ENCODE measurements at places on chromosomes 5 and 9.

DNA sequence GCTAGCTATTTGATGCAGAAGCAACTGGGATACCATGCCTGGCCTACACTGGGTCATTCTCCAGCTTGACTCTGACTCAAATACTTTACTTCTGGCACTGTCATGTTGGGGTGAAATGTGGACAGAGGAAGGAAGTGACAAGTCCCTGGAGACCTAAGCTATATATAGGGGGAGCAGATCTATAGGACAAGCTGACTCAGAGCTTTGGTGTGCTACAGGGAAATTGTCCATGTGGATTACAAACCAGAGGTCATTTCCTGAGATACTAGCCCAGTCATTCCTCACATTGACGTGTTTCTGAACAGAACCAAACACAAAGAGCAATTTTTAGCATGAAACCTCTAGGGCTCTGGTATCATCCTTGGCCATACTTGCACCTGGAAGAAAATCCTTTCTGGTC lies 531.6 kb upstream of the CLINT1 start:
- no peak for DNase-seq

- DNase-seq = no peak
These were observed at the start of gene NRG2 for GRCh38 chr5:140042643-140043507. Gene NRG2, minus strand, starts transcription at chr5:140043299.

GRCh38 chr5:131757830-131758519 lies 38.8 kb downstream of the FNIP1 start:
- no peak for DNase-seq

DNA sequence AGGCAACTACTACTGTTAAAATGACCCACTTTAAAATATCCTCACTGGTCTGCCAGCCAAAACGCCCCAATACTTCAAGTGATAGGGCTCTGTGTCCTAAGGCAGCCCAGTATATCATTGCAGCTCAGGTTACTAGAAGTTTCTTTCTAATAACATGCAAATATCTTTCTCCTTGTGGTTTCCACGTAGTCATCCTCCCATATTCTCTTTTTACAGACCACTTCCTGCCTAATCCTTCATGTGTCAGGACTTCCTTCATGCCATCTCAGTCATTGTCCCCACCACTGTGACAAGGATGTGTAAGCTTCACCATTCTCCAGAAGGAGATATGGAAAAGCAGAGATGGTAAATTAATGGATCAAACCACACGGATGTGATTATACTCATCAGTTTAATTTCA lies 813.7 kb downstream of the MAT2B start:
- DNase-seq = no peak

GRCh38 chr9:82410306-82410705 lies 421.7 kb downstream of the SPATA31D1 start:
- no peak for DNase-seq

GRCh38 chr9:88033359-88033702 lies 59.0 kb upstream of the CDK20 start:
- DNase-seq = no peak

GRCh38 chr5:34717426-34718327 lies 61.5 kb downstream of the RAI14 start:
- DNase-seq = no peak

DNA sequence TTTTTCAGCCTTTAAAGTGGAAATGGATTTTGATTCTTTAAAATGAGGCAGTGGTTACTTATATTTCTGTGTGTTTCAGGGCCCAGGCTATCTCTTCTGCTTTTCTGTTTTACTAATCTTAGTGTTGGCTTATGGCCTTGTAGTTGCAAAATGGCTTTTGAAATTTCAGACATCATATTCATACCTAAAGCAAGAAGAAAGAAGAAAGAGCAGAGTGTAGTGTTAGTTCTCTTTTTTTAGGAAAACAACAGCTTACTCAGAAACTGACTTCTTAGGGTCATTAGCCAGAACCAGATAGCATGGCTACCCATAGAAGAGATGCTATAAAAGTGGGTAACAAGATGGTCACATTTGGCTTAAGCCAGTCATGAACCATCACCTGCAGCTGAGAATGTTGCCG lies 20.9 kb downstream of the ZBED3 start:
- no peak for DNase-seq

DNA sequence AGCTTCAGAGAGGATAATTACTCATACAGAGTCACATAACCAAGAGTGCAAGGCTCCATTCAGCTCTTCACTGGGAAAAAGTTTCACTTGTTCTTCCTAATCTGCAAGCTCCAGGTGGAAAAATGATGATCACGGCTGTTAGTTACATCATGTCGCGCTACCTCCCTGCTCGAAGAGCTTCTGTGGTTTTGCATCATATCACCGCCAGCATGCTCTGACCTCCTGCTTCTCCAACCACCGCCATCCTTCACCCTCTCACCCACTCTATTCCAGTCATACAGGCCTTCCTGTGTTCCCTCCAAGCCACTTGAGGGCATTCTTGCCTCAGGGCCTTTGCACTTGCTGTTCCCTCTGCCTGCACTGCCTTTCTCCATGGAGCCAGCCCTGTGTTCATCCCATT lies 47.1 kb downstream of the COL27A1 start:
- DNase-seq = no peak

DNA sequence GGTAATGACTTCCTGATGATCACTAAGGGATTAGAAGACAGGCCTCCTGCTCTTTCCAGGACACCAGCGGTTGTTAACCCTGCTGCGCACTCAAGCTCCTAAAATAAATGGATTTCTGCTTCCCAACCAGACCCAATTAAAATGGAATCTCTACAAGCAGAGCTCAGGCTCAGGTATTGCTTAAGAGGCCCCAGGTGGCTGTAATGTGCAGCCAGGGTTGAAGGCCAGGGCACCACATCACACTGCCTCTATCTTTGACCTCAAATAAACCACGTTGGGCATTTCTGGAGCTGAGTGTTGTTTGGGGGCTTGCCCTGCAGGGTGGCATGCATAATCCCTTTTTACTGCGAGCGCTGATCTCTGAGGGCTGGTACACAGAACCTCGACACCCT lies 108.0 kb downstream of the FBXO38 start:
- no peak for DNase-seq

- no peak for DNase-seq
These were observed at the start of gene LPAR1 for GRCh38 chr9:111038331-111039230. Gene LPAR1, minus strand, starts transcription at chr9:111038470. Its CDS starts 66,353 bp downstream, at chr9:110972117.

DNA sequence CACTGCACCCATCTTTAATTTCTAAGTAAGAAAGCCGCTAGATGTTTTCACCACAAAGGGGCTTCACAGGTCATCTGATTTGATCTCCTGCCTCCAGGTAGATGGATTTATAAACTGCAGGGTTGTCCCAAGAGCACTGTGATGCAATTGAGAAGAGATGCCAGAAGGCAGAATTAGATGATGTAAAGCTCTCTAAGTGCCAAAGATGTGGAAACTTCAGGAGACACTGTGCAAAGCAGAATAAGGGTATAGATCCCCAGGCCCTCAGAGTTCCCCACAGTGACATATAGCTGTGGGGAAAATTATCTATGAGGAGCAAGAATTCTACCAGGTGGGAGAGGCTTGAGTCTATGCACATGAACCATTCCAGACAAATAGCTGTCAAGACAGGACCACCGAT lies 90.5 kb downstream of the FSTL4 start:
- no peak for DNase-seq

DNA sequence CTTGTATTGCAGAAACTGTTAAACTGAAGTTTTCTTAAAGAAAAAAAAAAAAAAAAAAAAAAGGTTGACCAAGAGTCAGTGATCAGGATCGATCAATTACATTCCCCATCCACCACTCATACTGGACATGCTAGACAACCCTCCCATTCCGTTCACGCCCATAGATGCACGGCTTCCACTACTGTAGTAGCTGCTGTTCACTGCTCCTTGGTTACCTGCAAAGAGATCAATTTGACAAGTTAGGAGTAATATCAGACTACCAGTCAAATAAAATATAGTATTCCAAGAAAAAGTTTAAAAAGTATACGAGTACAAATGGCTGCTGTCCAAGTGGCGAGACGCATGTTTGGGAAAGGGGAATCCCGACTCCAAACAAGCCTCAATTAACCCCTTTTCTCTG lies 8.7 kb downstream of the HNRNPH1 start:
- DNase-seq = no peak

- DNase-seq = no peak
These were observed 661.2 kb upstream of the SEMA6A start for GRCh38 chr5:117235786-117236185.

DNA sequence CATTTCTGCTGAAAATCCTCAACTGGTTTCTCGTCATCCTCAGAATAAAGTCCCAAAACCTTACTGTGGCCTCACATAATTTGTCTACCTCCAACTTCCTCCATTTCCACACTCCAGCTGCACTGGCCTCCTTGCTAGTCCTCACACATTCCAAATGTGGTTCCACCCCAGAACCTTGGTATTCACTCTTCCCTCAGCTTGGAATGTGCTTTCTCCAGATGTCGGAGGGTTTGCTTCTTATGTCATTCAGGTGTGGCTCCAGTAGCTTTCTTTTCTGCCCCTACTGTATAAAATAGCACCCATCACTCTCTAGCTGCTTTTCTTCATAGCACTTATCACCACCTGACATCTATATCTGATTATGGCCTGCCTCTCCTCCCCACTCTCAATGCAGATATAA lies 102.5 kb upstream of the IFNK start:
- no peak for DNase-seq

GRCh38 chr5:20611620-20612019 lies 623.6 kb upstream of the CDH18 start:
- DNase-seq = no peak

DNA sequence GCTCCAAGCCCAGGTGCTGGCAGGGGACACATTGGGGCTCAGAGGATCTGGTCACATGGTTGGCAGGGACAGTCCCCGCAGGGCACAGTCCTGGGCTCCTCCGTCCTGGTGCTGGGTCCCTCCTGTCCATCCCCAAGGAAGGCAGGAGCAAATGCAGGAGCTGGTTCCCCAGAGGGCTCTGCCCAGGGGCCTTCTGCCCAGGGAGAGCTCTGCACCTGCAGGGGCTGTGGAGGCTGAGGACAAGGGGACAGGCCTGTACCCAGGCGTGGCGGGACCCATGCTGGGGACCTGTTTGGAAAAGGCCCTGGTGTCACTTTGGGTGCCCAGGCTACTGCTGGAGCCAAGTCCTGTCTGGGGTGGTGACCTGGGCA lies 7.2 kb downstream of the SPATA31E1 start:
- DNase-seq = no peak

GRCh38 chr9:113619491-113620376 lies 156.2 kb downstream of the RGS3 start:
- DNase-seq = no peak

- no peak for DNase-seq
These were observed 29.7 kb downstream of the GTF3C4 start for GRCh38 chr9:132699956-132700355.

DNA sequence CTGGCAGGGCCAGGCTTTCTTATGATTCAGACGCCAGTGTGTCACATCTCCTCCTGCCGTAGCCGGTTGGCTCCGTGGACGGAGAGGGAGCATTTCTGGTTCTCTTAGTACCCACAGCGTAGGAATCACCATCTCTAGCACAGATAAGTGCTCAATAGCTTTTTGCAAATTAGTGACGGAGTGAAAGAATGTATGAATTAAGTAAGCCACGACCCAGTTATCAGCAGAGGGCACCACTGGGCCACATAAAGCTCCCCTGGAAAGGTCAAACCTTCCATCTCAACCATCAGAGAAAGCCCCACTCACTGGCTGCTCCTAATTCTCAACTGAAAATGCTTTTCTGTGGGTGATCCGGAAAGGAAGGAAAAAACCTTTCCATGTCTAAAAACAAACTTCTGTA lies 317.0 kb upstream of the ADCY2 start:
- no peak for DNase-seq

- no peak for DNase-seq
These were observed 120.9 kb upstream of the PITX1 start for GRCh38 chr5:135154961-135155360.

DNA sequence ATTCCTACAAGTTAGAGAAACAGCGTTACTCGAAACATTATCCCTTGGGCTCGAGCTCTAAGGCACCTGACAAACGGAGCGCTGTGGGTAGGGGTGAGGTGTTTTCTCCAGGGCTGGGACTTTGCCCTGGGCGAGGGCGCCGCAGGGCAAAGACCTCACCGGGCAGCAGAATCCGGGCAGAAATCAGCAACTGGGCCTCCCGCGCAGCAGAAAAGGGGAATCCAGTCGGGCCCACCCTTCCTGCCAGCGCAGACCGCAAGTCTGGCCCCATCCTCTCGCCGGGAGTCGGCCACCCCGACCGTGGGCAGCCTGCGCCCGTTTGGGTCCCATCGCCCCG lies 430 bp upstream of the MSH3 start:
- DNase-seq = no peak

DNA sequence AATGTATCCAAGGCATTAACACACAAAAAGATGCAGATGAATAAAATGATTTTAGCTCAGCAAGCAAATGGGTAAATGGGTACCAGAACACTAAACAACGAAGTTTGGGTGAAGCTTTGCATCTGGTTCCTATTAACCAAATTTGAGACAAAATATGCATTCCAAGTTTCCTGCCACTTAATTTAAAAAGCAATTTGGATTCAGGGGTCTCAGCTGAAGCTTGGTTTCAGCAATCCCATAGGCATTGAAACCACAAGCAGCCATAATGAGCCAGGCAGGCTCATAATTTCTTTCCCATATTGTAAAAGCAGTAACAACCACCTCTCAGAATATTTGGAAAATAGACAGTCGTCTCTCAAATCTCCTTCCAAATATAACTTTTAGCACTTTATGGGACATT lies 138.9 kb downstream of the NXNL2 start:
- no peak for DNase-seq

- no peak for DNase-seq
These were observed 59.4 kb downstream of the MINAR2 start for GRCh38 chr5:129807162-129807814.

GRCh38 chr9:124183772-124184171 lies 74.0 kb upstream of the NEK6 start:
- DNase-seq = no peak

- no peak for DNase-seq
These were observed 31.3 kb downstream of the FYB1 start for GRCh38 chr5:39187831-39188731.

GRCh38 chr9:119905724-119906123 lies 536.5 kb upstream of the BRINP1 start:
- DNase-seq = no peak

DNA sequence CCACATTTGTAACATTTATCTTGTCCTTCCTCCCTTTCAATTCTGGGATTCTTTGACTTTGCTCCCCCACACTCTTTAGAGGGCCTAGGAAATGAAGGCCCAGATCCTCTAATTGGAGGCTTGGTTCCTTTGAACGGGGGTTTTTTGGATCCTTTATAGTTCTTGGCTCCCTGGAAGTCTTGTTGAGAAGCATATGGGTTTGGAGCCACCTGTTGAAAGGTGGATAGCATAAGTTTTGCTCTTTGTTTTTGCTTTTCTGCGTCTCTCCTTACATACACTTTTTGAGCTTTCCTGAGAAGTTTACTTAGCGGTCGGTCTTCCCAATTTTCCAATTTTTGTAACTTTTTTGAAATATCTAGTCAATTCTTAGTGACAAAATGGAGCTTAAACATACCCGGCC lies 17.8 kb downstream of the IFT74 start:
- no peak for DNase-seq

DNA sequence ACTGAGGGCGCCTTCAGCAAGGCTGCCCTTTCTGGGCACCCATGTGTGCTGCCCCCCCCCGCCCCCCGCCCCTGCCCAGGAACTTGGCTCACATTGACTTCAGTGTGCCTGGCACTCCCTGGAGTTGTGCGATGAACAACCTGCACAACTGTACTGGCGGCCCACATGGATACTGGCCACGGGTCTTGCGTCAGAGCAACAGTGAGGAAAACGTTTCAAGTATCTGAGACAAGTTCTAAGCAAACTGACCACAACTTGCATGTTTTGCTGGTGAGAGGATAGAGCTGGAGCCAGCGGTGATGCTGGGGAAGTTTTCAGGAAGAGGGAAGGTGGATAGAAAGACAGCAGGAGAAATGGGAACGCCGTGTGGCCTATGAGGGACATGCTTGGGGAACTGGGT lies 45.4 kb downstream of the HABP4 start:
- DNase-seq = no peak
